ENCODE measurements at places on chromosomes 3 and 15.
A peak's percentile ranks its signal among the peaks of the same experiment; 100 is the strongest.

GRCh38 chr15:57609805-57610529 is 18.3 kb downstream of the MYZAP start:
- peak; percentile 31 for DNase-seq

GRCh38 chr3:192435241-192435640 is 292.1 kb downstream of the FGF12 start:
- DNase-seq, result no peak

DNA sequence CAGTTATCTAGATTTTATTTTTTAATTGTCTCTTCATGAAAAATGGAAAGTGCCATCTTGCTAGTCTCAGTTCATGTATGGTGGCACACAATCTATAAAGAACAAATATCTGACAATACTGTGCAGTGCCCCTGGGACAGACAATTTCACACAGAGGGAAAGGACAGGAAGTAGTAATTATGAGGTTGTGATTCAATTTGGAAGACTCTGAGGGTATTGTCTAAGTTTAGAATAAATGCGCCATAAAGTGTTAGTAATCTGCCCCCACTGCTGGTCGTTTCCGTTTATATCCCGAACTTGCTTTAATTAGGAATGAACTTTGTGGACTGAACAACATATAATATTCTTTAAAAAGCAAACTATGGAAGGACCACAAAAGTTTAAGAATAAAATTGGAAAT is 196.4 kb upstream of the SLC24A5 start:
- DNase-seq, result no peak

- no peak for DNase-seq
These were observed 19.6 kb downstream of the DYNC1LI1 start for GRCh38 chr3:32551087-32551486.

DNA sequence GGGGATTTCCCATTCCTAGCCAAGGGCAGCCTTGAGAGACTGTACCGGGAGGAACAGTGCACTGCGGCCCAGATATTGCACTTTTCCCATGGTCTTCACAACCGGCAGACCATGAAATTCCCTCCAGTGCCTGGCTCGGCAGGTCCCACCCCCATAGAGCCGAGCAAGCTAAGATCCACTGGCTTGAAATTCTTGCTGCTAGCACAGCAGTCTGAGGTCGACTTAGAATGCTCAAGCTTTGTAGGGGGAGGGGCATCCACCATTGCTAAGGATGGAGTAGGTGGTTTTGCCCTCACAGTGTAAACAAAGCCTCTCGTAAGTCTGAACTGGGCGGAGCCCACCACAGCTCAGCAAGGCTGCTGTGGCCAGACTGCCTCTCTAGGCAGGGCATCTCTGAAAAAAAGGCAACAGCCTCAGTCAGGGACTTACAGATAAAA is 156.3 kb downstream of the FRMD5 start:
- DNase-seq, result no peak

DNA sequence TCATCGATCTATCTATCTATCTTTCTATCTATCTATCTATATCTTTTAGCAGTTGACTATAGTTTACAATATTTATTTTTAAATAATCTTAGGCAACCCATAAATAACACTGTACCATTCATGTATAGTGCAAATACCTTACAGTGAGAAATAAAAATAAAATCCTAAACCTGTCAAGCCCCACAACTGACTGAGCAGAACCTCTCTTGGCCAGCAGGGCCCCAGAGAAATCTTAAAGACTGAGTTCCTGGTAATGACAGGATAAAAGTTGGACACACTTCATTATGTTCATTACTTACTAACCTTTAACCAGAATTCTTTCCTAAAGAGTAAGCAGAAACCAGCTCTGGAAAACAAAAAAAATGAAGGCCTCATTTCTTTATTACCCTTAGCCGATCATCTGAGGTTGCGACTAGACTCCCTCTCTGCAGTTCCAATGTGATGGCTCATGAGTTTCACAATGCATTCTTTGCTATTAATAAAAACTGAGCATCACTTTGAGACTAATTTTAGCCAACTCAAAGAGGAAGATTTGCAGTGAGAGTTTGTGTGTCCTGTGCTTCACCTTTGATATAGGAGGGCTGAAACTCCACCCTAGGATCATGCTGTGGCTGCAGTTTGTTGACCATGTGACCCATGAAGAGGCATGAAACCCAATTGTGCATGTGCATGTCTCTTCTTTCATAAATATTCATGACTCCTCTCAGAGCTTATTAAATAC is 1072.0 kb downstream of the NSUN3 start:
- no peak for DNase-seq

DNA sequence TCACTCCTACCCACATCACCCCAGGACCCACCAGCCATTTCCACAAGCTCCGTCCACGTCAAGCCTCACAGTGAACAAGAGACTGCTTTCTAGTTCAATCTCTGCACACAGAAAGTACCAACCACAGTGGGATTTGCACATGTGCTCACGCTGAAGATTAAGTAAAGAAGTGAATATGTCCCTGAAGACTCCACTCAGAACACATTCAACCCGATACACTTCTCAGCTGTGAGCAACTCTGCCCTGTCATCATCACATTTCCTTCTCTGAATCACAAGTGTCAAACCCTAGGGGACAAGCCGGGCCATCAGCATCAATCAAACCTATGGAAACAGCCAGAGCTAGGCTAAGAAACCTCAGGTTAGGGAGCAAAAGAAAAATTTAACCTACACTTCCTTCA is 1.9 kb downstream of the STIMATE start:
- no peak for DNase-seq

- DNase-seq, result no peak
These were observed 849 bp upstream of the HDAC11 start for GRCh38 chr3:13479332-13479581.

DNA sequence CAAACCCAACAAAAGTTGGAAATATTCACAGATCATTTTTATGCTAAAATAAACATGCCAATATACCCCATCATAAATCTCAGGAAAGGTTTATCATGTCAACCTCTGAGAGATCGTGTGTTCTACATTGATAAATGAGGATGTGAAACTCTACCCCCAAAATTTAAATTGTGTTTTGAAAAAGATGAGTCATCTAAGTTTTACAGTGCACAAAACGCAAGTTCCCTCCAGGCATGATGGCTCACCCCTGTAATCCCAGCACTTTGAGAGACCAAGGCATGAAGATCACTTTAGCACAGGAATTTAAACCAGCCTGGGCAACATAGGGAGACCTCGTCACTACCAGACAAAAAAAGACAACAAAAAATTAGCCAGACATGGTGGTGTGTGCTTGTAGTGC is 1487.0 kb upstream of the GBE1 start:
- peak; percentile 81 for DNase-seq

GRCh38 chr3:72818905-72819304 is 29.3 kb downstream of the SHQ1 start:
- DNase-seq, result no peak

DNA sequence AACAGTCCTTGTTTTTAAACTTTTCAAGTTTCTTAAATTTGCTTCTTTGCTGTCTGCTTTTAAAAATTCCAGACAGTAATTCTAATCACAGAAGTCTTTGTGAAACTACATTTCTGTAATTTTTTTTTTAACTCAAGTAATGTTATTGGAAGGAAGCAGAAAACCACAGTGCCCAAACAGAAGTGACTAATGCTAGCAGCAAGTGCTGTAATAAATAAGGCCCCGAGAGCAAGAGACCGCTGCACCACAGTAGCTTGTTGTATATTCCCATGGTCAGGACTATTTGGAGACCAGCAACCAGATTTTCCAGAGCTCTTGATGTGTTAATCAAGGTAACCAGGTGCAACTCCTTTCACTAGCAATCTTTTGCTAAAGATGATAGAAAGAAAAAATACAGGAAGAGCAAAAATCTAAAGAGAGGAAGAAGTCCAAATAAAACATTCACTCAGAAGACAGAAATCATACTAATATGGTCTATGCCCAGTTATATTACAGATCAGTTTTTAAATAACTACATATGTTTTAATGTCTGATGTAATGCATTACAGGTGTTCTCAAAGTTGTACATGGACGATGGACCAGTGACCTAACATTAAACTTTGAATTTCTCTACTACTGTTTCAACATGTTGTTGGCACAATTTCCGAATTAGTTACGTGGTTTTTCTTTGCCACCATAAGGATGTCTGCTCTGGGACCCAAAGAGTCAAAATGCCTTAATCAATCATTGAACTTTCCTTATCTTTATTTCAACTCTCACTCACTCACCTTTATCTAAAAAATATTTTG is 36.4 kb downstream of the WWTR1 start:
- peak; percentile 80 for DNase-seq

- no peak for DNase-seq
These were observed 201.1 kb upstream of the BHLHE40 start for GRCh38 chr3:4778119-4778518.

DNA sequence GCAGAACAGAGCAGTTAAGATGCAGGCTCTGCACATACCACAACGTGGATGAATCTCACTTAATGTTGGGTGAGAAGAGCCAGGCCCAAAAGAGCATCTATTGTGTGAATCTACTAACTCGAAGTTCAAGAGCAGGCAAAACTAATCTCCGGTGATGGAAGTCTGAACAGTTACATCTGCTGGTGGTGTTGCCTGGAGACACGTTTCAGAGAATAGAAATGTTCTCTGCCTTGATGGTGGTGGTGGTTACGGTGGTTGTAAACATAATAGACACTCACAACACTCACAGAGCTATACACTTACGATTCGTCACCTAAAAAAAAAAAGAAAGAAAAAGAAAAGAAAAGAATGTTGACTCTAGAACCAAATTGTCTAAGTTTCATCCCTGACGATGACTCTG is 86.8 kb downstream of the LIPC start:
- no peak for DNase-seq

- DNase-seq, result no peak
These were observed 8.1 kb downstream of the CAV3 start for GRCh38 chr3:8741581-8742261.

DNA sequence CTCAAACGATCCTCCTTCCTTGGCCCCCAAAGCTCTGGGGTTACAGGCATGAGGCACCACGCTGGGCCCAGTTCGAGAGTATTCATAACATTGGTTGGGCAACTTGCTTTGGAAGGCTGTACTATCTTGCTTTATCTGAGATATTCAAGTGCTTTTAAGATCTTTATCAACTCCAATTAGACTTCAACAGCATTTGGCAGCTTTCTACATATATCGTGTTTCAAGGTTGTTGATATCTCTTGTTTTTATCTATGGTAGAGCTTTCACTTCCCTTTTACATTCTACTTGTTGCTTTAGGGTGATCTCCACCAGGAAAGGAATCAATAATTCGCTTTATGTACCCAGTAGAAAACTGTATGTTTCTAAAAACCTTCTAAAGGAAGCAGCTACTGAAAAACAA is 395.3 kb downstream of the IL5RA start:
- DNase-seq, result peak; percentile 65

- no peak for DNase-seq
These were observed 31.7 kb upstream of the ATOSA start for GRCh38 chr15:52710708-52711389.

DNA sequence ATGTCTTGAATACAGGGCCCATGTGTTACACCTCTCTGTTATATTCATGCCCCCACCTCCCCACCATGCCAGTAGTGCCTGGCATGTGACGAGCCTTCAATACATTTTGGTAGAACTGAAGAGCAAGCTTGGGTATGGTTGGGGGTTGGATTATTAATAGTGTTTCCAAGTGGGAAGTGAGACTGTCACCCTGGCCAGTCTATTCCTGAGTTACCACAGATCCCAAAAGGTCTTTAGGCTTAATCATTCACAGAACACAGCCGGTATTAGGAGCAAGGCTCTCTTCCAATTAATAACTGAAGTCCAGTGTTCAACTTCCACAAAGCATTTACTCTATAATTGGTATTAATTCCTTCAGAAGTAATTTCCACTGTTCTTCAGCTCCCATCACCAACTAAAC is 231.9 kb upstream of the LRTM1 start:
- DNase-seq, result no peak

DNA sequence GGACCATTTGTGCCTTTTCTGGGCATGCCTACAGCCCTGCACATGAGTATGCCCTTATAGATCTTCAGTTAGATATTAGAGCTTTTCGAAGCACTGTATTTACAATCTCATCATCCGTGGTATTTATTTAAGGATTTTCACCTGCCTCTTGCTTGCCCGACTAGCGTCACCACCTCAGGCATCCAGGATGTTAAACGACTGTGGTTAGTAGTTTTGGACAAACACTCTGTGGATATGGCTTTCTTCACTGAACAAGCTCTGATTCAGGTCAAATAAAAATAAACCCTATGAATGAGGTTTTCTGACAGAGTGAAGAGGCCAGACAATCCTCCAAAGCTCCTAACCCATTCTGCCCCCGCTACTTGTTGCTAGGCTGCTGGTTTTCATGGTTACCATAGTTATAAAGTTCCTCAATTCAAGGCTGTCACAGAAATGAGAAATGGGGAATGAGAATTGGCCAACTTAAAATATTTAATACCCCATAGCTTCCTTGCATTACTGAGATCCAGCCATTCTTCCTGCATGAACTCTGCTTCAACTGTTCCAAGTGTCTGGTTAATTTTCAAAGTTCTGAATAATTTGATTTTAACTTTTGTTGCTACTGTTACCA is 440.1 kb downstream of the GABRG3 start:
- DNase-seq, result no peak

- no peak for DNase-seq
These were observed 23.5 kb downstream of the PTH1R start for GRCh38 chr3:46901061-46901460.

- no peak for DNase-seq
These were observed 64.7 kb upstream of the EPHB3 start for GRCh38 chr3:184496933-184497332.

GRCh38 chr3:10238345-10239183 is 9.7 kb upstream of the TATDN2 start:
- DNase-seq, result peak; percentile 31

GRCh38 chr15:61558172-61559136 is 329.4 kb upstream of the RORA start:
- no peak for DNase-seq

GRCh38 chr3:177811112-177811511 is 613.8 kb upstream of the TBL1XR1 start:
- DNase-seq, result peak; percentile 72

- DNase-seq, result no peak
These were observed 67.8 kb upstream of the POLG start for GRCh38 chr15:89402518-89402805.

DNA sequence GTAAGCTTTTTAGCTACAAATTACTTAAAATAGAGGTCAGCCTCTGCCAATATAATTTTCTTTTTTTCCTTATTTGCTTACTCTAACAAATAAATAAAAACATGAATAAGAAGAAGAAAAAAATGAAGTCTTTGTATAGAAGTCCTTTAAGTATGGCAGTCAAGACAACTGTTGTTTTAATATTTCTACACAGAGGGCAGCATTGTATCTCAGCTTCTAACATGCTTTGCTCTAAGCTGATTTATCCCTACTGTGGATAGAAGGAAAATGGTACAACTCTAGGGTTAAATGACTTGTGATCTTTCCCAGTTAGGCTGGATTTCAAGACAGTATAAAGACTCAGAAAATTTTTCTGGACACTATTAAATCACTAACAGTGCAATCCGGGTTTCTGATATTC is 104.3 kb upstream of the MEIS2 start:
- DNase-seq, result no peak

GRCh38 chr3:49747792-49748480 is 24.2 kb upstream of the GMPPB start:
- DNase-seq, result no peak

- peak; percentile 56 for DNase-seq
These were observed 4.1 kb downstream of the VHL start for GRCh38 chr3:10145685-10146084.

Data from MV-4-11 (cell line).